ENCODE measurements at places on chromosomes 11 and 22. TPM values are rescaled to one million over a fixed set of nuclear protein-coding genes. Genes with fewer than 3 reads are reported as not detected.
A peak's percentile ranks its signal among the peaks of the same experiment; 100 is the strongest.

SCUBE1 gene
- 0.79 TPM for total RNA-seq

PRR5 gene
- 11.8 TPM for total RNA-seq

OR52K2 gene
- not detected for total RNA-seq

- DNase-seq, result peak; percentile 81
These were observed 2.4 kb downstream of the IFITM10 start for GRCh38 chr11:1747753-1748635.

GRCh38 chr22:20457506-20458240 lies 20.0 kb upstream of the SCARF2 start:
- peak; percentile 80 for DNase-seq
